NCI-H524 (cell line): ENCODE measurements at places on chromosomes 6 and 20.

- DNase-seq: no peak
Measured at GRCh38 chr6:36686668-36687513, 8.4 kb downstream of the CDKN1A start.

DNA sequence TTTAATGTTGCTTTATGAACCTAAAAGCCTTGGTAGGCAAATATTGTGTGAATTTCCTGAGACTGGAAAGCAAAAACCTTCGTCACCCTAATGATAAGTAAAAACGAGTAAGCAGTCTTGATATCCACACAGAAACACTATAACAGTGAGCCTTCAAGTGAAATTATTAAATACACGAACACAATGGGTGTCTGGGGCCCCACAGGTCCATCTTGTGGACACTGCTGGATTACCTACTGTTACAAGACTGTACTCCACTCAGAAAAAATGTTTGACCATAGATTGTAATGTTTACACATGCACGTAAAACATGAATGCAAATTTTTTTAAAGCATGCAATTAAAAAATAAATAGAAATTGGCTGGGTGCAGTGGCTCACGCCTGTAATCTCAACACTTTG lies 466.9 kb downstream of the CD83 start:
- peak; percentile 9 for DNase-seq

DNA sequence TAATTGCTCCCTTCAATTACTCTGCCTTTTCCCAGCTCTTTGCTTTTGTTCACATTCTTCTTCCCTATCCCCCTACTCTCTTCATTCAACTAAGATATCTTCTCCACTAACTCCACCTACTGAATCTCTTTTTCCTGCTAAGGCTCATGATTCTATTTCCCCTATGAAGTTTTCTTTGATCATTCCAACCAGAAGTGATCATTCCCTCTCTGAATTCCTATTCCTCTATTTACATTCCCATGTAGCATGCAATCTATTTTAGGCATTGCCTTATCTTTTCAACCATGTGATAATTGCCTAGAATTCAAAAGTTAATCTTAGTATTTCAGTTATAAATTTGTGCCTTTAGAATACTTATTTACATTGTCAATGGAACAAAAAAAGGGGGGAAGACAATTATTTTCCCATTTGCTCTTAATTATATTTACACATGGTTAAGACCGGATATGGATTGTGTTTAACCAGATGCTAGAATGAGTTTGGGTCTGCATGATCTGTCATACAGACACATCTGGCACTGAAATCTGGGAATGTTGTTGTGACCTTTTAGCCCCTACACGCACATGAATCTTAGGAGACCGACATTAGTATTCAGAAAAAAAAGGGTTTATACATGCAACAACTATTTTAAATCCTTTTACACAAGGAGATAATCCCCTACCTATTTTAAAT lies 20.8 kb downstream of the MOXD1 start:
- DNase-seq: no peak

DNA sequence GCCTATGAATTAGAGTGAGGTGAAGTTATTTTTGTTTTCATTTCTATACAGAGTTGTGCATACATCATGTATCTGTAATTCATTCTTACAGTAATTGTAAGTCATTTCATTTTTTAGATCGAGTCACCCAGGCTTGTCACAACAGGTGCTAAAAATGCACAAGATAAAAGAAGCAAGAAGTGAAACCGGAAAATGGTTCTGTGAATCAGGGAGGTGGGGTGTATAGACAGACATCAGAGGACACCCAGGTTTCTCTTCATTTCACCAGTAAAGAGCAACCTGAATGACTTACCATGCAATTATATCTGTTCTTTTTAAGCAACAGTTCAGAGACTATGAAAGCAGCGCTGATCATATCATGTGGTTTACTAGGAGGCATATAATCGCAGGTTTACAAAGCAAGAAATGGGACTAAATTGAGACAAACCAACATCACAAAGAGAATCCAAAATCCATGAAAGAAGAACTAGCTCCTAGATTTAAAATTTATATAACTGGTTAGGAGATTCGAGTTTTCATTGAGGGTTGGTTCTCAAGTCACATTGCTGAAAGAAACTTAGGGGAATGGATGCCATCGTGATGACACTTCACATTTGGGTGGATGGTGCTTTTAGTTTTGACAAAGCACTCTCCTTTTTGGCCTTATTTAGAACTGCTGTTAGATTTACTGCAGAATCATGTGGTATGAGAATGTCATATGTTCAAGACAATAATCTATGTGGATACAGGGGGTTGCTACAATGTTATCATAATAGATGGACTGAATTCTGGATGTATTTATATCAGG lies 27.9 kb upstream of the TBC1D7 start:
- no peak for DNase-seq

GRCh38 chr6:126335210-126335609 lies 4.7 kb upstream of the CENPW start:
- DNase-seq: no peak

DNA sequence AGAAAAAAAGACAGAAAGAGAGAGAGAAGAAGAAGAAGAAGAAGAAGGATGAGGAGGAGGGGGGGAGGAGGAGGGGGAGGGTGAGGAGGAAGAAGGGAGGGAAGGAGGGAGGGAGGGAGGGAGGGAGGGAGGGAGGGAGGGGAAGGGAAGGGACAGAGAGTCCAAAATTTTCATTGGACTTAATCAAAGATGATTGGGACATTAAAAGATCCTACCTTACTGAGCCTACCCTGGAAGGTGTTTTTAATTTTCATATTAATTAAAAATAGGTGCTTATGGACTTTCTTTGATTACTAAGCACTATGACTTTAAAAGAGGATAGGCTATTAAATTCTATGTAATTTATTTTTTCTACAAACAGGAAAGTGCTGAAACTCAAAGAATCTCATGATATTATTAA lies 299.9 kb upstream of the THEMIS start:
- DNase-seq: no peak

- no peak for DNase-seq
Measured at GRCh38 chr6:39407446-39407993, 85.0 kb upstream of the KCNK16 start.

- no peak for DNase-seq
Measured at GRCh38 chr6:138455746-138456400, 43.4 kb downstream of the NHSL1 start.

- DNase-seq: no peak
Measured at GRCh38 chr6:149855741-149856140, 8.4 kb downstream of the LRP11 start.

DNA sequence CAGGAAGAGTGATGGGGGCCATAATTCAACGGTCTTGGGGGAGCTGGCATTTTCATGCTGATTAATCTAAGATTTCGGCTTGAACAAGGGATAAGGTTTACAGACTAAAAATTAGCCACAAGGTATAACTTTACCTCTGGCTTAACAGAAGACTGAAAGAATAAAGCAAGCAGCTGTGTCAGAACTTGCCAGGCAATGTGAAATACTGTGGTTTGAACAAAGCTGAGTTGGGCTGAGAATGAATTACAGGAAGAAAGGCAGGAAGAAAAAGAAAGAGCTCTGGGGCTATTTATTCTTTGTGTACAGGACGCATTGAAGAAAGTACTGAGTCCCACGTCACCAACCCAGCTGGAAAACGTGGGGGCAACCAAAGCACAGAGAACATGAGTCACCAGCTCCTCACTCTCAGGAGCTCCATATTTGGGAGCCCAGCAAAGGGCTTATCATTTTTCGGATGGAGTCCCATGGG lies 121.5 kb upstream of the NEDD9 start:
- DNase-seq: no peak

- no peak for DNase-seq
Measured at GRCh38 chr20:14550655-14551054, 213.2 kb upstream of the FLRT3 start.

- no peak for DNase-seq
Measured at GRCh38 chr6:14802514-14803160, 443.2 kb upstream of the JARID2 start.

DNA sequence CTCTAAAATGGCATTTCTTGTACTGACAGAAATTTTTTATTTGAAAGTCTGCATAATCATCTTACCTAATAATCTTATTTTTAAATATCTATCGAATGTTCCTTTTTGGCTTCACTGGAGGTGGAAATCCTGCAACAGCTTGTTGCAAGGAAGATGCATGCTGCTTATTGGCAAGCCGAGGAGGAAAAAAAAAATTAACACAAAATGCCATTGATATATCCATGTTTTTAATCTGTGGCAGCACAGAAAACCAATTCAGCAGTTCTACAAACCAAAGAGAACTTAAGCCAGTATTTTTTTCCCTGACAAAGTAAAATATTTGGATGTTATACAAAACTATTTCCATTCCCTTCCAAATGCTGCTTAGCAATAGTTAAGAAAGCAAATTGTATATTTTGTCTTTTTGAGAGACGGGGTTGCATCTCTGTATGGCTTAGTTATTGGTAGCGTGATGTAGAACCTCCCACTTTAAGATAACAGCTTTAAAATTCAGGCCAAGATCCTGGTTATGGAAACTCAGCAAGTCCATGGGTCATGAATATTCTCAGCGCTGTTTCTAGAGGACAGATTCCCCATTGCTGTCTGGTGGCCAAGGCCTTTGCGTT lies 231.4 kb downstream of the TMEM242 start:
- no peak for DNase-seq
